ENCODE measurements at places on chromosomes 1 and 21. TPM values are rescaled to one million over a fixed set of nuclear protein-coding genes. Genes with fewer than 3 reads are reported as not detected.
A peak's percentile ranks its signal among the peaks of the same experiment; 100 is the strongest.

- peak; percentile 47 for DNase-seq
Observed at GRCh38 chr1:23980728-23981070, 572 bp upstream of the SRSF10 start.

Gene TINAGL1
- 0.88 TPM for polyA plus RNA-seq

DNA sequence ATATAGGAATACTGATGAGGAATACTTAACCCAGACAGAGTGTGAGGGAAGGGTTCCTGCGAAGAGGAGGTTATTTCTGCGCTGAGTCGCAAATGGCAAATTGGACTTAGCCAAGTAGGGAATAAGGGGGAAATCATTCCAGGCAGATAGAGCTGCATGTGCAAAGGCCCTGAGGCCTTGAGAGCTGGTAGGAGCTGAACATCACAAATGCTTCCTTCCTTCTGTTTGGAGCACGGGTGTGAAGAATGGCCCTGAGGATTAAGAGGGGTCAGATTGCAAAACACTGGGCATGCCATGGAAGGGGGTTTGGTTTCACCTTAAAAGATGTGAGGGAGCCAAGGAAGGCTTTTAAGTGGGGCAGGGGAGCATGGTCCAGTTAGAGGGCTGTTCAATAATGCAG lies 12.4 kb downstream of the IER5 start:
- DNase-seq = no peak

- no peak for DNase-seq
Observed at GRCh38 chr1:228408041-228408868, 1.6 kb upstream of the TRIM11 start.

Gene CYP4A22
- not detected for polyA plus RNA-seq

DNA sequence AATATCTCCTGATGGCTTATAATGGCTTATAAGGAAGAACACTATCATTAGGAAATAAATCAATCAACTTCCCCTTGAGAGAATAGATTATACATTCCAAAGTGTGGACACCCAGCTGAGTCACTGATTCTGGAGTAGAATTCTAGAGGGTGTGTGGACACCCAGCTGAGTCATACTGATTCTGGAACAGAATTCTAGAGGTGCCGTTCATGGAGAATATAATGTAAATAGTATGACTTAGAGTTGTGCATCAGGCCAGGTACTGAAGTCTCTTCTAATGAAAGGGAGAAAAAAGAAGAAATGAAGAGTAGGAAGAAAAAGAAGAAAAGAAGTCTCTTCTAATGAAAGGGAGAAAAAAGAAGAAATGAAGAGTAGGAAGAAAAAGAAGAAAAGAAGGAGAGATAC lies 2.4 kb upstream of the USP33 start:
- DNase-seq = no peak

GRCh38 chr1:59696421-59697115 lies 118.2 kb upstream of the HOOK1 start:
- DNase-seq = no peak

GRCh38 chr1:117641536-117641935 lies 35.7 kb downstream of the TENT5C start:
- DNase-seq = no peak

Gene EFNA4
- 6.1 TPM for polyA plus RNA-seq

DNA sequence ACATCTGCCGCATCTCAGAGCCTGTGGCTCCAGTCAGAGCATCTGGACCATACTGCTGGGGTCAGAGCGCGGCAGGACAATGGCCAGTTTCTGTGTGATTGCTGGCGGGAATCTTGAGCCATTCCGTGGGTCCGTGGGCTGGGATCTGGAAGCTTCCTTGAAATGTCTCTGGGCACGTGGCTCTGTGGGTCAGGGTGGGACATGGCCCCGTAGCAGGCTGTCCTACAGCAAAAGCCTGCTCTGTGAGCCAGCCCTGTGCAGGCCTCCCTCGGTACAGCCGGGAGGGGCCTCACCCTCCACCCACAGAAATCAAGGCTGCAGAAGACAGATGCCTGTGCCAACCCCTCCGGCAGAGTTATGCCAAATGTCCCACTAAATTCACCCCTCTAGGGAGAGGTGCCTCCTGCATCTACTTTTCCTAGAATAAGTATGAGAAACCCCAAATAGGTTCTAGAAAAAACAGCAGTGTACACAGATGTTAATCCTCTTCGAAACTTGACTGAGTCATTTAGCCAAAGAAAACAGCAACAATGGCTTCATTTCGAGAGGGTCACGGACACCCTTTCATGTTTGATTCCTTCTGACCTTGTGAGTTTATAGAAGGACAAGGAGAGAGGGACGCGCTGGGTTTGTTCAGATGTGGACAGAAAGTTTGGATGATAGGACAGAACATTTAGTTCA lies 27.8 kb downstream of the COL18A1 start:
- no peak for DNase-seq

Gene SELP
- not detected for polyA plus RNA-seq

DNA sequence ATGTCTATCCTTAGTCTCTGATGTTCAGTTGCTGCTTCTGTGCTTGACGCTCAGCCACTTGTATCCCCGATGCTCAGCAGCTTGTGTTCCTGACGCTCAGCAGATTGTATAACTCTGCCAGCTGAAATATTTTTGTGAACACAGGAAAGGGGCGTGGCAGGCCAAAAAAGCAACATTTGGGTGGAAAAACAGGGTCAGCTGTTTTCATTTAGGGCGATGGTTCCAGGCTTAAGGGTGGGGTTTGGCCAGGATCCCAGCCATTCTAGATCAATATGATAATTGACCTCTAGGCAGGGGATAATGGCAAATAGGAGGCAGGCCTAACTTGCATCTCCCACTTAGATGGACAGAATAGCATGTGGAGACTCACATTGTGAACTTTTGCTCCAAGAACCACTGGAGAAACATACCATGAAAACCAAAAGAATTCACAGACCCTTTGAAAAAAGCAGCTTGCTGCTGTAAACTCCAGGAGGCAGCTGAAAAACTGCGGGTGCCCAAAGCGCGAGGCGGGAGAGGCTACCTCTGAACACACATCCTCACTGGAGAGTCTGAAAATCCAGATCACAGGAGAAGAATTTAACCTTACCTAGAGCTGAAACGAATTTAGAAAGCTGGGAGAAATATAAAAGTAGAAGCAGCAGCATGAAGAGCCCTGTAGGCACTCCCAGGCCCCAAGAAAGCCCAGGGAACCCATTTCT lies 58.3 kb downstream of the ZNF648 start:
- DNase-seq = no peak

DNA sequence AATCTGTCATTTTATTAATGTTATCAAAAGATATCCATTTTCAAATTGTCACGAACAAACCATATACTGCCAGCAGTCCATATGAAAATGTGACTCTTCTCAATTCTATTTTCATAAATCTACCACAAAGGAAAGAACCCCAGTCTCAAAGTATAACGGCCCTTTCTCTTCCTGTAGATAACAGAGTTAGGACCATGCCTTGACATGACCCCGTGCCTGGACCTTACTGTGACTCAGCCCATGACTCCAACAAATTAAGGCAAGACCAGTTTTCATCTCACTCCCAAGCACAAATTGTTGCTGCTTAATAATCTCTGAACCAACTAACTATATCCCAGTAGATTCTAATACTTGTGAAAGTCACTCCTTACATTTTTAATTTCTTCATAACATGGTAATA lies 124.4 kb upstream of the NFIA start:
- no peak for DNase-seq

Gene COL24A1
- 0.04 TPM for polyA plus RNA-seq
